ENCODE measurements at places on chromosomes 6 and 20. TPM values are rescaled to one million over a fixed set of nuclear protein-coding genes. Genes with fewer than 3 reads are reported as not detected.

The OR12D3 gene
- not detected for polyA plus RNA-seq

DNA sequence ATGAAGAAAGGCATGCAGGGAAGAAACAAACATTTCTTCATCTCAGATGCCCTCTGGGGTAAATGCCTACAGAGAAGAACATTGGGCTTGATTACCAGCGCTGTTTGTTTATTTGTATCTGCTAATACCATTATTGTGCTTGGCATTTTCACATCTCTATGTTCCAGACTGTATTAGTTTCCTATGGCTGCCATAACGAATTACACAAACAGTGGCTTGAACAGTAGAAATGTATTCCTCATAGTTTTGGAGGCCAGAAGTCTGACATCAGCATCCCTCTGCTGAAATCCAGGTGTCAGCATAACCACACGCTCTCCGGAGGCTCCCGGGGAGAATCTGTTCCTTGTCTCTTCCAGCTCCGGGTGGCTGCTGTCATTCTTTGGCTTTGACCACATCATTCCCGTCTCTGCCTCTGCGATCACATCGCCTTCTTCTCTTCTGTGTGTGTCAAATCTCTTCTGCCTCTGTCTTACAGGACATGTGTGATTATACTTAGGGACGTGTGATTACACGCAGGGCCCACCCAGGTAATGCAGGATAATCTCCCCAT is 241.6 kb upstream of the SUPT3H start:
- no peak for DNase-seq

DNA sequence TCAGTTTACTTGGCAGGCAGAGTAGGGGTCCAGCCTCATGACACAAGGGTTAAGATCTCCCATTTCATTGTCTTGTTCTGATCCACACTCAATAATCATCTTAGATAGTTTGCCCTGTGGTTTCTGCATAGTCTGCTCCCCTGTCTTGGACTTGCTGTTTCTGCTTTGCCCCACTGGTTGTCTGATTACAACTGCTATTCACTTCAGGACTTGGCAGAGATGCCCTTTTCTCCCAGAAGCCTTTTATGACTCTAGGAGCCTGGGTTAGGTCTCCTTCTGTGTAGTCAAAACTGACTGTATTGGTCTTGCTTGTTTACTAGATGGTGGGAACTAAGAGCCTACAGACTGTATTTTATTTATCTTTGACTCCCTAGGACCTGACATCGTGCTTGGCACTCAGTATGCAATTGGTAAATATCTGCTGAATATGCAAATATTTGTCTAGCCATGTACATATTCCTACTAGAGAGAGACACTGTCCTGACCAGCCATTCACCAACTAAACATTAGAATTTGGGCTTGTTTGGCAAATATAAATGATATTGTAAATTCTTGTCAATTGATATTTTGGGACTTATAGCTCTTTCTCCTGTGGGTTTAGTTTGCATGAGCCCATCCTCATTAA is 165.9 kb upstream of the KCNK16 start:
- no peak for DNase-seq

DNA sequence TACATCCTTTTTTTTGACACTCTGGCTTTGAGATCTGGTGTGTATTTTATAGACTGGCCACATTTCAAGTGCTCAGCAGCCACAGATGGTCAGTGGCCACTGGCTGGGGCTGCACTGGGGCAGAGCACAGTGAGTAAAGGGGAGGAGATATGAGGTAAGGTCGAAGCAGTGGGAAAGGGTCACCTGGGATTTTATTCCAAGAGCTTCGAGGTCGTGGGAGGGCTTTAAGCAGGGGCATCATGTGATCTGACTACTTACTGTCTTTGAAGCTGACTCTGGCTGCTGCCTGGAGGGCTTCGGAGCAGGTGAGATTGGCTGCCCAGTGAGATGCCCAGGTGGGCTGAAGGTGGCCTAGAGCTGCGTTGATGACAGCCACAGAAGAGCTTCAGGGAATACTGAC is 6.7 kb downstream of the C20orf203 start:
- DNase-seq, result no peak

DNA sequence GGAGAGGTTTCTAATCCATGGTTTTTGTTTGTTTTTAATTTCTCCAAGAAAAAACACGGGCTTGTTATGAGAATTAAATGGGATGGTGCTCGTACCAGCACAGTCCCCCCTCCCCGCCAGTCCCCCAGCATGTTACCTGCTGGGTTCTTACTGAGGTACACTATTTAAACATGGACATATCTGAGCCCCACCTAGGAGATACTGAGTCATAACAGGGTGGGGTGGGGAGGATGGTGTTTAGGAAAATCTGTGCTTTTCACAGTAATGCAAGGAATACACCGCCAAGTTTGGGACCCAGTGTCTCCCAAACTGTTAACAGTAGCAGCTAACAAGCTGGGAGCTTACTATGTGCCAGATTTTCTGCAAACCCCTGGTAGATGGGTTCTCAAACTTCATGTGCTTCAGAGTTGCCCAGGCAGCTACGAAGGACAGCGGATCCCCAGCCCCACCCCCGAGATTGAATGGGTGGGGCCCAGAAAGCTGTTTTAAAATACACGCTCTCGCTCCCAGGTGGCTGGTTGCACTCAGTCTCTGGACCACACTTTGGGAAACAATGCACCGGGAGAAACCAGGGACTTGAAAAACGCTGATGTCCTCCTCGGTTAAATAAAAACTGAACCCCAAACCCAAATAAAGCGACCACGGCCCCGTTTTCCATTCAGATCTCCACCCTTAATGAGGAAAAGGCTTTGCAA is 995 bp downstream of the ZFP64 start:
- DNase-seq, result peak; percentile 51

The MACROD2 gene
- polyA plus RNA-seq, result 0.32 TPM

- DNase-seq, result no peak
Observed at GRCh38 chr6:4565301-4566250, 210.6 kb upstream of the CDYL start.

The ASIP gene
- not detected for polyA plus RNA-seq

The OR2B6 gene
- not detected for polyA plus RNA-seq

DNA sequence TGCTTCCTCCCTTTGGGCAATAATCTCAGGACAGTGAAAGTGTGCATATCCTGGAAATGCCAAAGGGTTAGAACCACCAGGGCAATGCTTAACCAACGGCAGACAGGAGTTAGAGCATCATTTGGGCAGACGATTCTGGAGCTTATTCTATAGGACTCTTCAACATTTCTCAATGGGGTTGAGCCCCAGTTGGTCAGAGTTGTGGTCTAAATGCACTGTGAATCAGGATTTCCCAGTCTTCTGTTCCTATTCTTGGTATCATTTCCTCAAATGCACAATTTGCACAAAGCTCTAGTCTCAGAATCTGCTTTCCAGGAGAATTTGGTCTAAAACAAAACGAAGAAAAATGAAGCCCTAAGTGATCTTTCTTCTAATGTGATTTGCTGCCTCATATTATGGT is 389.6 kb upstream of the JAG1 start:
- DNase-seq, result no peak

DNA sequence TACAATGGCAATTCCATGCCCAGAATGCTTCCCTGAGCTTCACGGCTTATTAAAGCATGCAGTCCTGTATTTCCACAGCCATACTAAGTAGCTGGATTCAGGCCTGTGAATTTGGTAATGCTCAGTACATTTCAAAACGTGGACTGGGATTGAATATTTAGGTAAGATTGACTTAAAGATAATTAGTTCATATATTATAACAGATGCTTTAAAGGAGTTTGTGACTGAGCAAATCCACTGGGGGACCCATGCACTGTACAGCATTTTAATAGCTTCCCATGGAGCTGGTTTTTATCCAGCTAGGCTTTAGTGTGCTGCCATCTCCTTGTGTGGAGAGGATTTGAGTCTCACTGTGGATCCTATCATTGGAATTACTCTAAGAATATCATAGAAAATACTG is 420.9 kb upstream of the FLRT3 start:
- DNase-seq, result no peak

DNA sequence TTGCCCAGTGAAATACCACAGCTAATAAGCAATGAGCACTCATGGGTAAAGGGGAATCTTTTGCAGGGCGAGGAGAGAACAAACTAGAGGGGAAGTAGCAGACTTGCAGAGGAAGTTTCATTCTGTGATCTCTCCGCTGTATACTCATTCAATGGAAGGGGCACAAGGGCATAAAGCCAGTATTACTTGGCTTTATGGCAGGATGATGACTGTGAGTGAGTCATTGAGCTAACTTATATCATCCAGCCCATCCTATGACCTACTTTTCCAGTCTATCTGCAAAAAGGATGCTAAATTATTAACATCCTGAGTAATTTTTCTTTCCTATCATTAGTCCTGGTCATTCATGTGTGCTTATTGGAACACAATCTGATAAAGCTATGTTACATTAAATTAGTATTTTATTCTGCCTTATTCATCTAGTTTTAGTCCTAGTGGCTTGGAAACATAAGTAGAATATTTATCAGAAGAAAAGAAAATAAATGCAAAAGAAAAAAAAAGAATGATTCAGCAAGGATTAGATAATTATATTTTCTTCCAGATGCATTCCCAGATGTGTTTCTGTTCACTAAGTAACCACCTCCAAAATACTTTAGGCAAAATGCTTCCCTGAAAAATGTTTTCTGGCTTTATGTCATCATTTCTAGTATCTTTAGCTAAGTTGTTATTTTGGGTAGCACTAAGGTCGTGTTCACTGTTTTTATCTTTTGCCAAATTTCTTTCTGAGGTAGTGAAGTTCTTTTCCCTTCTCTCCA is 471.7 kb downstream of the CDKAL1 start:
- peak; percentile 86 for DNase-seq

The HLA-DPA1 gene
- polyA plus RNA-seq, result 1.9 TPM

DNA sequence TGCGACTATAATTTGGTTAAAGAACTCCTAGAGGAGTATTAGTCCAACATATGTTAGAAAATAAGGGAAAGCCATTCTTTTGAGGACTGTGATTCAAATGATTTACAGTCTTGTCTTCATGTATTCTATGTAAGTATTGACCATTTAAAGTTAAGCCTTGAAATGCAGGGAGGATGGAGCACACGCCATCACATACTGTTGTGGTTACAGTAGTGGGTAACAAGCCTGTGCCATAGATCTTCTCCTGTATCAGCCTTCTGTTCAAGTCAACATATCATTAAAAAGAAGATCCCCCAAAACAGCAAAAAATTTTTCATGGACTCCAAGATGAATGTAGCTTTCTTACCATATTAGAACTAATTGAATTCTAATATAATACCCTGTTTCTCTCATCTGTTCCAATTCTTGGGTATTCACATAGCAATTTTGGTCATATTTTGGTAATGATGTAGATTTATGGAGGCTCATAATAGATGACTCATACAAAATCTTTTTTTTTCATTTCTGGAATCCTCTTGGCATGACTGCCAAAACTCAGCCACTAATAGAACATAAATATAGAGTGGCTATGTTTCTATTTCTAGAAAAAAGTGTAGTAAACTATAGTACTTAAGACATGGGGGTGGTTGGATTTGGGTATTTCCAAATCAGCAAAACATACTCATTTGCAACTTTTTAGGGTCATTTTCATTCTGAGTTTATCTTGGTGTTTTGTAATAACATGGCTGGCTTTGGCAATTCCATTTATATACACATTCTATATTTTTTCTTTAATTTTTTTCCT is 413.5 kb downstream of the BCKDHB start:
- DNase-seq, result peak; percentile 21

DNA sequence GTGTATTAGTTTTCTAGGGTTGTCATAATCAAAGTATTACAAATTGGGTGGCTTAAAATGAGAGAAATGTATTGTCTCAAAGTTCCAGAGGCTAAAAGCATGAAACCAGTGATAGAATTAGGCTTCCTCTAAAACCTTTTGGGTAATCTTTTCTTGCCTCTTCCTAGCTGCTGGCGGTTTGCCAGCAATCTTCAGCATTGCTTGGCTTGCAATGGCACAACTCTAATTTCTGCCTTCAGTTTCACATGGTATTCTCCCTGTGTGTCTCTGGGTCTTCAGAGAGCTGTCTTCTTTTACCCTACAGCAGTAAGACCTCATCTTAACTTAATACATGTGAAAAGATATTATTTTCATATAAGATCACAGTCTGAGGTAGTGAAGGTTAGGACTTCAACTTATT is 479.1 kb upstream of the GJE1 start:
- no peak for DNase-seq

The CD109 gene
- 77.5 TPM for polyA plus RNA-seq

GRCh38 chr6:20943922-20944321 is 409.7 kb downstream of the CDKAL1 start:
- DNase-seq, result no peak

DNA sequence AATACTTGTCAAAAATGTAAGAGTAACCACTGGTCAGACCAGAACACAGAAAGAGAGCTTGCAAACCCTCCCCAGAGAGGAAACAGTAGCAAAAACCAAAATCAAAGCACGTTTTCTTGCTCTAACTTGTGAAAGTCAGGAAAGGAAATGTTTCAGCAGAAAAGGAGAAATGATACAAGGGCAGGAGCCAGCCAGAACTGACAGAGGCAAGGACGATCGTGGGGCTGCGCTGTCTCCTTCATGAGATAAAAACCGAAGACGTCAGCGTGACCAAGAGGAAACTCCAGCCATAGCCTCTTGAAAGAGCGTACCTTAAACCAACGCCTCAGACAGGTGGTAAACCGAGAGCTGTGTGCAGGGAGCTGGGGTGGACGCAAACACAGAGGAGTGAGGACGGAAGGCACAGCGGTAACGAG is 27.5 kb downstream of the LAMA5 start:
- no peak for DNase-seq

GRCh38 chr20:51417250-51418136 is 125.0 kb downstream of the NFATC2 start:
- DNase-seq, result no peak

DNA sequence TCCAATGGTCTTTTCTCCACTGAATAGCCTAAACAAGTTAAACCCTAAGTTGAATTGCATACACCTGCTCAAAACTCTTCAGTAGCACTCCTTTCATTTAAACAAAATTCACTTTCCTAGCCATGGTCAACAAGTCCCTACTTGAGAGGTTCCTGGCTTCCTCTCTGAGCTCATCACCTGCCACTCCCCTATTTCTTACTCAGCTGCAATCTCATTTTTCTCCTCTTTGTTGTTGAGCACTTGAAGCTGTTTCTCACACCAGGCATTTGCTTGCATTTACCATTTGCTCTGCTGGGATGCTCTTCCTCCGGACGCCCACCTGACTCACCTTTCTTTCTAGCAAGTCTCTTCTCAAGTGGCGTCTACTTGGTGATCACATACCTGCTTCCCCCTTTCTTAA is 38.5 kb downstream of the EDN1 start:
- peak; percentile 90 for DNase-seq

DNA sequence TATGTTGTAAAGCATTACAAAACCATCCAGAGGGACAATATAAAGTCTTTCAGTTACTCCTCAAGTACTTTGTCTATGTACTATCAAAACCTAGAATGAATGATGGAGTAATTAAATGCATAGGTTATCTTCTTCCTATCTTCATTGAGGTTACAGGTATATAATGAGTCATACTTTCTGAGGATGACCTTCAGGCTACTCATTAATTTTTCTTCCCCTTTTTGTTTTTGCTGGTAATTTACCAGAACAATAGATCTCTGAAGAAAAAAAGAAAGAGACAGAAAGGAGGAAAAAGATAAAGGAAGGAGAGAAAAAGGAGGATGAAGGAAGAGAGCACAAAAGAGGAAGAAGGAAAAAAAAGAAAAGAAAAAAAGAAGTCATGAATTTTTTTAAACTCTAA is 398.4 kb downstream of the TBC1D32 start:
- no peak for DNase-seq

The UNC5CL gene
- polyA plus RNA-seq, result 0.19 TPM

GRCh38 chr6:43913375-43914271 is 143.6 kb downstream of the VEGFA start:
- no peak for DNase-seq
